ENCODE measurements at places on chromosomes 16 and 17.

GRCh38 chr16:3594316-3595109 lies 16.9 kb downstream of the SLX4 start:
- no peak for DNase-seq

GRCh38 chr16:57637965-57638364 lies 9.5 kb downstream of the ADGRG1 start:
- DNase-seq, result no peak

GRCh38 chr17:39173080-39173479 lies 7.1 kb upstream of the ARL5C start:
- no peak for DNase-seq

GRCh38 chr17:48961516-48962233 lies 6.7 kb downstream of the GIP start:
- no peak for DNase-seq

- DNase-seq, result no peak
Observed at GRCh38 chr16:730666-731509, 4.0 kb downstream of the HAGHL start.

- no peak for DNase-seq
Observed at GRCh38 chr17:65677932-65678331, 116.5 kb upstream of the AXIN2 start.

DNA sequence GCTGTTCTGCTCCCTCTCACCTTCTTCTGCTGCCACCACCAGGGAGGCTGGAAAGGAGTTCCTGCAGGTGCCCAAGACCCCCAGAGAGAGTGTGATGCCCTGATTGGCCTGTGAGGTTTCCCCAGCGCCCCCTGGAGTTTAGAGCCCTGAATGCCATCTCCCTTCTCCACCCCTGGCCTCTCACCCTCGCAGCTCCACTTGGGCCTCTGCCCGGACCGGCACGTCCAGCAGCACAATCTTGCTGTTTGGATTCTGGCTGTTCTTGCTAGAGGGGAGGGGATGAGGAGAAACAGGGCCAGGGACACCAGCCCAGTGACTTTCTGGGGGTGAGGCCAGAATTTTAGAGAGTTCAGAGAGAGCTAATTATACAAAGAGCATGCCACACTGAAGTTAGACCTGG lies 12.5 kb upstream of the FAM171A2 start:
- peak; percentile 33 for DNase-seq
